Activated naive CD8-positive, alpha-beta T cell treated with anti-CD3 and anti-CD28 coated beads for 36 hours (primary cell): ENCODE measurements at places on chromosomes 16 and 17. TPM values are rescaled to one million over a fixed set of nuclear protein-coding genes. Genes with fewer than 3 reads are reported as not detected.

The TMEM238L gene
- not detected for total RNA-seq

The CTRB1 gene
- total RNA-seq, result not detected

The ZNF785 gene
- total RNA-seq, result 7.8 TPM

The TBC1D3H gene
- total RNA-seq, result not detected

The KRT9 gene
- total RNA-seq, result not detected

The SLC6A2 gene
- not detected for total RNA-seq

The MPP2 gene
- 6.5 TPM for total RNA-seq

The KRTAP9-2 gene
- not detected for total RNA-seq

The ACSM2A gene
- total RNA-seq, result not detected

The CCDC200 gene
- not detected for total RNA-seq

The MARVELD3 gene
- total RNA-seq, result not detected

The RAB34 gene
- 8.2 TPM for total RNA-seq

The OR1D2 gene
- total RNA-seq, result not detected

The TMEM88 gene
- total RNA-seq, result 4.8 TPM

The ARHGAP23 gene
- 0.66 TPM for total RNA-seq

The SUZ12 gene
- 79.1 TPM for total RNA-seq

The EPOP gene
- total RNA-seq, result 33.7 TPM

The NECAB2 gene
- not detected for total RNA-seq
